Inflammatory macrophage (primary cell): ENCODE measurements at places on chromosomes 6 and 20.

DNA sequence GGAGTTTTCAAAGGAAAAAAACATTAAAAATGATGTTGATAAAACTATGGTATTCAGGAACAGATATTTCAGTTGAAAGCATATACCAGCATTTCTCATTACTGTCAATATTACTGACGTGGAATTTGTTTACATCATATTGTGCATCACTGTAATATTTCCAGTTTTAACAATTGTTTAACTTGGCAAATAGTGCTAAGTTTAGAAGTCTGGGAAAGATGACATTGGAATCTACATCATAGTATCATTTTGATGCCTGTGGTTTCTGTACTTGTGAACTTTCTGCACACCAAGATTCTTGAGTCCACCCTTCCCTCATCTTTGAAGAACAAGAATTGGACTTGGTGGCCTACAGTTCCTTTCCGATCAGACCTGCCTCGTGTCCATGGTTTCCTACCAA is 98.1 kb downstream of the RALGAPA2 start:
- no peak for DNase-seq

DNA sequence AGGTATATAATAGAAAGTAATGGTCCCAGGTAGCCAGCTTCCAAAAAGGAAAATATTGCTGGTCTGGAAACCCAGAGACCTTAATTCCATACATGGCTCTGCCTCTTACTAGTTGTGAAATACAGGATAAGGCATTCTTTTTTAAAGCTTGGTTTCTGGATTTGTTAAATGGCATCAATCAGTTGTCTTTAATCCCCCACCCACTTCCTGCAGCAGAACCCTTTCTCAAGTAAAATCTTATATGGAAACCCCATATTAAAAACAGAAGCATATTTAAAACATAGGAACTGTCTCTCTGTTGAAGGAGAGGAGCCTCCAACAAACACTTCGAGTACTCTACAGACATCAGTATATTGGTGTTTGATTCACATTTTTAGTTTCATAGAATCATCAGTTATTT is 6.2 kb upstream of the LCA5 start:
- no peak for DNase-seq

GRCh38 chr6:100671740-100672139 is 207.0 kb upstream of the SIM1 start:
- no peak for DNase-seq

- no peak for DNase-seq
Measured at GRCh38 chr20:59813126-59813947, 120.1 kb downstream of the SYCP2 start.

DNA sequence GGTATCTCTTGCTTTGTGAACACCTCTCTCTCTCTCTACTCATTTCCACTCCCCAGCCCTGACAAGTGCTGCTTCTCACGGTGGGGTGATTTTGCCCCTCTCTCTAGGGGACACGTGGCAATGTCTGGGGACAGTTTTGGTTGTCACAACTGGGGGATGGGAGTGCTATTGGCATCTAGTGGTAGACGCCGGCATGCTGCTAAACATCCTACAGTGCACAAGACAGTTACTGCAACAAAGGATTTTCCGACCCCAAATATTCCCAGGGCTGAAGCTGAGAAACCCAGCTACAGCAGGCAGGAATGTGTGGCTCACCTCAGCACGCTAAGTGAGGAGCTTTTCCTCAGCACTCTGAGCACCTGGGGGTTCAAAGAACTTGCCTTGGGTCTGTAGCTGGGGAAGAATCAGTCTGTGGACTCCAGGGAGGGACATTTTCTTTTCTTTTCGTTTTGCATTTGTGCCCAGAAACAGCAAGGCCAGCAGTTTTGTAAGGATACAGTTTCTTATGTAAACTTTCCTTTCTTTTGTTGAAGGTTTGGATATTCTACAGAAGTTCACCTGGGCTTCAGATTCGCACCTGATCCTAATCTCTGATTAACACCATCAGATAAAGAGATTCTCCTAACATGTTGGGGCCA is 246.9 kb upstream of the ZFP64 start:
- DNase-seq: no peak

DNA sequence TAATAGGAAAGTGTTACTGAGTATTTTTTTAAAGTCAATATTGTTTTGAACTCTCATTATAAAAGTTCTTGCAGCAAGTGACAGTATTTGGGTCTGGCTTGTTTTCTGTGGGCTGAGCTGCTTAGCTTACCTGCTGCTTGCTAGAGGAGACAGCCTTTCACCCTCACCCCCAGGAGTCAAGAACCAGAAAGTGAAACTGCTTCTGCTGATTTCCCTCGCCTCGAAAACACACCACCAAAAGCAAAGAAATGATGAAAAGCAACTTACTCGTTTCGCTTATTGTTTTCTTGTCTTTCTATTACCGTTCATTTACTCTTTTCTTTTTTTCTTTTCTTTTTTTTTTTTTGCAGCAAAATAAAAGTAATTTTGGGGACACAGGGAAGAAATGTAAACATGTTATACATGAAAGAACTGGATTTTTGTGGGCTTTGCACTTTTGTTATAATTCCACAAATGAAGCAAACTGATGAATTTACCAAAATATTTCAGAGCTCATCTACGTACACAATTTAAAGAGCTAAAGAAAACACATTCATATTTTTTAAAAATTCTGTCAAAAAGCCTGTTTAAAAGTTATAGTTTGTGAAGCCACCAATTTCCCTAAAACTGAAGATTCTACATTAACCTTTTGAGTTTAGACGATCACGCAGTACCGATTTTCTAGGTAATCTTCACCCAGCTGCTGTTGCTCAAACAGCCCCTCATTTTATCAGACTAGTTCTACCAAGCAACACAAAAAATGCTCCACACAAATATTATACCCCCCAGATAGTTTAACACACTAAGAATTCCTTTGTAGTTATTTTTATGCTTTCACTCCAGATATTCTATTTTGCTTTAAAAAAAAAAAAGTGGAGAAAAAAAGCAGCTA is 1.7 kb downstream of the SCML4 start:
- DNase-seq: no peak

GRCh38 chr6:145228962-145229582 is 506.2 kb downstream of the EPM2A start:
- no peak for DNase-seq

DNA sequence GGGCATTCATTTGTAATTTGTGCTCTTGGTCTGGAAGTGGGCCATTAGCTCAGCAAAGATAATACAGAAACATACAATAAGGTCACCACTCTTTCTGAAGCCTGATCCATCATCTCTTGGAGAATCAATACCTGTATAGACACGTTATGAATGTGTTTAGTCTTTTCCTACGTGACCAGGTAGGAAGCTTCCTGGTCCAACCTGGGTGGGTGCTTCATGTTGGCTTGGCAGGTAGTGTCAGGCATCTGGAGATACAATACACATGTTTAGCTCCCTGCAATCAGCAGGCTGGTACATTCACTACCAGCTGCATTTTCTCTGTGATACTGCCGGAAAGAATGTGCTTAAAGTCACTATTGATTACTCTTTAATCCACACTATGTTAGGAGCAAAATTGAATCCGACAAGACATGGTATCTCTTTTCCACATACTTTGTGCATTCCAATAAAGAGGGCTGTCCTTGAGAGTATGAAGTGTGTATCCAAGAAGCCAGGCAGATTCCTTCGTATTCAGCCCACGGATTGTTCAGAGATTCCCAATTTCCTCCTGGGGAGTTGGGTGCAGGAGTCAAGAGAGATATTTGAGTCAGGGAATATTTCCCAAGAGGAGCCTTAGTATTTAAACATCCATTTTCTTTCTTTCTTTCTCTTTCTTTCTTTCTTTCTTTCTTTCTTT is 49.9 kb upstream of the RANBP9 start:
- DNase-seq: no peak

- peak; percentile 43 for DNase-seq
Measured at GRCh38 chr20:19688031-19688806, 69.8 kb upstream of the RIN2 start.

- no peak for DNase-seq
Measured at GRCh38 chr20:57884956-57885355, 175.1 kb upstream of the PMEPA1 start.

DNA sequence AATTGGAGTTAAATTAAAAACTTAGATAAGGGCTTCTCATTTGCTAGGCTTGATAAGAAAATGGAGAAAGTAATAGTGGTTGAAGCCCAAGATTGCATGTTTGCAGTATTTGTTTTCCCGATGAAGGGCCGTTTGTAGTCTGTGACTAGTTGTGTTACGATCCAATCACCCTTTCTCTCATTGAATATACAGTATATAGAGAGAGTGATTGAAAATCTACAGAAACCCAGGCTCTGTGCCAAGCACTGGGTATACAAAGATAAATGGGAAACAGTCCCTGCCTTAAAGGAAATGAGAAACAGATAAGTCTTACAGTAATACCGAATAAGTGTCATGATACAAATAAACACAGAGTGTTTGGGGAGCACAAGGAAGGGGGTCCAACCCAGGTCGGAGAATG is 55.2 kb upstream of the CDKAL1 start:
- DNase-seq: no peak

DNA sequence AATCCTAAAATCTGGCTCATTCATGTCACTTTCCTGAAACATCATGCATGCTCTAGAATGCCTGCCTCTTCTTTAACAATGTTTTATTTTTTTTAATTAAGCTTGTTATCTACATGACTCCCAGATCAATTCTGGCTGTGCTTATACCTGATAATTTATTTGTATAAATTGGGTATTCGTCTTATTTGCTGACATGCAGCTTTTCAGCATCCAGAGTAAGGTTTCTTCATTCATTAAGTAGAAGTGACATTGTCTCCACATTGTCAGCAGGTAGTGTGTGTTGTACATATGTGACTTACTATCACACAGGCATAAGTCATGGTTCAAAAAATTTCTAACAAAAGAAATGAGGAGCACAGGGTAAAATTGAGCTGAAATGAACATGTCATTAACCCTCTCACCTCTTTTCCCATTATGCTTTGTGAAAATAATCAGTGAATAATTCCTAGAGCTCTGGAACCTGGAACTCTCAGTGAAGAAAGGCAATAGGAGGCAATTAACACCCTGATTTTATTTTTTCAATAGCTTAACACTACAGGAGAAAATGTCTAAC is 157.4 kb downstream of the OPRM1 start:
- DNase-seq: no peak

DNA sequence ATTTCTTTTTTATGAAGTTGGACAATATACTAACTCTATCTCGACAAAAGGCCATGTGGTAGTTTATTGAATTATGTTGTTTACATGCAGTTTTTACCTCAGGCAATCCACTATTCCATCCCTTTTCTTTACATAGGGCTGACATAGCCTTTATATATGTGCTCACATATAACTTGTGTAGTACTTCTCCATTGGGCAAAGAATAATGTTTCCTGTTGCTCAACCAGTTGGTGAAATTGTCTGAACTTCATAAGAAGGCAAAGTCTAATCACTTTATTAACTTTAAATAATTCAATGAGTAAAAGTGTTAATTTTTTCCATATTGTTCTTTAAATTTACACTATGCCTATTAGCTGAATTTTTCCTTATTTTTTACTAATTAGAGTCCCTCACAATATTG is 1272.1 kb downstream of the EPHA7 start:
- peak; percentile 72 for DNase-seq

DNA sequence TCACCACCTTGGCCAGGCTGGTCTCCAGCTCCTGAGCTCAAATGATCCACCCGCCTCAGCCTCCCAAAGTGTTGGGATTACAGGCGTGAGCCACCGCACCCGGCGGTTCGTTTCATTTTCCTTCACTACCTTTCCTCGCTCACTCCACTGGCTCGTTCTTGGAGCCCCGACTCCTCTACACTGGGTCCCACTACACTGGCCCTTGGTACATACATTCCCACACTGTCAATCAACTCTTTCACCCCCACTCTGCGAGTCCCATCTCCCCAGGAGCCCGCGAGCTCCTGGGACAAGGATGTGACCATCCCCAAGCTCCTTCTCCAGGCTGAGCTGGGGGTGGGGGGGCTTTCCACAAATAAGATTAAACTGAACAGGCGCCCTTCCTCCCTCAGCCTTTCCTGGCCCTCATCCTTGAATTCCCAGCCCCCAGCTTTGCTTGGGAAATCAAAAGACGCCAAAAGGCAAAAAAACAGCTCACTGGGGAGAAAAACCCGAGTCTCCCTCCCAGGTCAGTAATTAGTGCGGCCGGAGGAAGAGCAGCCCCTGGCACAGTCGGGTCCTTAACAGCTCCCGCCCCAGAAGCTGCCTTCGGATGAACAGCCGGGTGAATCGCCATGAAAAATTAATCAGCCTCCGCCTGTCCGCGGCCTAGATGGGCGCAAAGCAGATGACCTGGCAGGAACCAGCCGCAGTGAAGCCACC is 42.8 kb upstream of the LY86 start:
- no peak for DNase-seq

DNA sequence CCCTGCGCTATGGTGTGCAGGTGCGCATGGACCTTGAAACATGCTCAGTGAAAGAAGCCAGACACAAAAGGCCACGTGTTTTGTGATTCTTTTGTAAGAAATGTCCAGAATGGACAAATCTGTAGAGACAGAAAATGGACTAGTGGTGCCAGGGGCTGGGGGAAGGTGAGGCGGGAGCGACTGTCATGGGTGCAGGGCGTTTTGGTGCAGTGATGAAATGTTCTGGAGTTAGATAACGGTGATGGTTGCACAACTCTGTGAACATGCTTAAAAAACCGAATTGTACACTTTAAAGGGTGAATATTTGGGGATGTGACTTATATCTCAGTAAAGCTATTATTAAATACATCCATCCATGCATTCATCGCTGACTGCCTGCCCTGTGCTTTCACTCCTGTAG is 31.7 kb upstream of the NTSR1 start:
- no peak for DNase-seq

DNA sequence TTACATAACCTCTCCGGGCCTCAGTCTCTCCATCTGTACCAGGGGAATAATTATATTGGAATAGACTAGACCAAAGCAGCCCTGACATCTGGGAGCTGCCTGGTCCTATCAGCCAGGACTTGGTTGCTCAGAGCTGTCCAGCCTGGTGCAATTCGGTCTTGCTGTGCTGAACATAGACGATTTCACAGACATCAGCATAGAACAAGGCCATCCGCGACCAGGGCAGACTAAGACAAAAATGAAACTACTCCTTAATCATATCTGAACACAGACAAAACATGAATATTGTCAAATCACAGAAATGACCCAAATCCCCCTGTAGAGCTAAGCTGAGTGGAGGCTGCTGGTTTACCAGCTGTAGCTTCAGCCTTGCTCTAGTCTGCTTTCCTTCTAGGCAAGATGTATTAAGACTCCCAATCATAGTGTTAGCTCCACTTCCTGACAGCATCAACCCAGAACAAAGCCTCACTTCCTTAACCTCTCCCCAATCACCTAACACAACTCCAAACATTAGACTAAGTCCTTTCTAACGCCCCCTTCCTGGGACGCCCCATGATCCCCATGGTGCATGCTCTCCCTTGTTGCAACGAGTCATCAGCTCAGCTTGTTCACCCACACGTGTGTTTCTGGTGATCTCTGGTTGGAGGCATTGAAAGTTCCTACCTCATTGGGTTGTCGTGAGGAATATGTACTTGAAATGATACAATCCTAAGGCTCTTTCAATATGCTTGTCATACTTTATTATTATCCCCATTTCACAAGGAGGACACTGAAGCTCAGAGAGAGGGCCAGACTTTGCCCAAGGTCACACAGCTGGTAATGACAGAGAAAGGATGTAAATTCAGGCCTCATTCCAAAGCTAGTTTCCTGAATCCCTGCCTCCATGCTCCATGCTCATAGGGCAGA is 3.5 kb upstream of the MAPK13 start:
- peak; percentile 98 for DNase-seq

GRCh38 chr6:156773935-156774852 is 3.0 kb upstream of the ARID1B start:
- no peak for DNase-seq

GRCh38 chr6:71393471-71393870 is 104.9 kb downstream of the OGFRL1 start:
- peak; percentile 46 for DNase-seq

- DNase-seq: no peak
Measured at GRCh38 chr20:7822772-7823171, 117.5 kb downstream of the HAO1 start.
